ENCODE measurements at places on chromosomes 13 and 19.

DNA sequence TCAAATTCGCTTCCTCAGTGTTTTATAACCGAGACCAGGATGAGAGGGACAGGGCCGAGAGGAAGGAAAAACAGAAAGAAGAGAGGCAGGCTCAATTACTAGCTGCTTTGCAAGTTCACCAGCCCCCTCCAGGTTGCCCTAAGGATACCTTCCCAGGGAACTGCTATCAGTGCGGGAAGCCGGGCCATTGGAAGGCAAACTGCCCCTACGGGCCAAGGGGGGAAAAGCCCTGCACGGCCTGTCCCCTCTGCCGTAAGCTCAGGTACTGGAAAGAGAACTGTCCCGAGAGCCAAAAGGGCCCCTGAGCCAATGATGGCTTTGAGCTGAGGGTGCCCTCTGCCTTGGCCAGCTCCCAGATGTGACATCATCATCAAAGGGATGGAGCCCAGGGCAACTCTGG is 3.2 kb upstream of the ERVV-1 start:
- DNase-seq = no peak

GRCh38 chr19:4547303-4548237 is 7.7 kb upstream of the LRG1 start:
- peak; percentile 92 for DNase-seq

DNA sequence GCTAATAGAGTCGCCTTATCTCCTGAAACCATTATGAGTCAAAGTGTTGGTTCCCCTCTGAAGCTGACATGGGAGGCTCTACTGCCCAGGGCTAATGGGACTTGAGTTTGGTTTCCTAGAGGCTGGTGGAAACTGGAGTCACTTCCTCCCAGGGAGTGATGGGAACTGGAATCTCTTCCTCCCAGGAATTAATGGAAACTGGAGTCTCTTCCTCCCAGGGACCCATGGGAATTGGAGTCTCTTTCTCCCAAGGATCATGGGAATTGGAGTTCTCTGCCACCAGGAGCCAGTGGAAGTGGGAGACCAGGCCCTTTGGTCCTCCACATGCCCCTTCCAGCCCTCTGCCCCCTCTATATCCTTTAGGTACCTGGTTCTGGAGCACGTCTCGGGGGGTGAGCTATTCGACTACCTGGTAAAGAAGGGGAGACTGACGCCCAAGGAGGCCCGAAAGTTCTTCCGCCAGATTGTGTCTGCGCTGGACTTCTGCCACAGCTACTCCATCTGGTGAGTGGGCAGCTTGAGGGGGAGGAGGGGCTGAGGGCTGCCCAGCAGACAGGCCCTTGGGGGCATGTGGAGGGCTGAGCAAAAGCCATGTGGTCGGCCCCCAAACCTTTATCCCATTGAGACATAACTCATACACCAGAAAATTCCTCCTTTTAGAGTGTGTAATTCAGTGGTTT is 5.5 kb downstream of the BRSK1 start:
- no peak for DNase-seq

GRCh38 chr19:35828692-35829301 is 16.2 kb upstream of the PRODH2 start:
- no peak for DNase-seq

GRCh38 chr13:27440408-27440807 is 10.0 kb downstream of the MTIF3 start:
- no peak for DNase-seq

DNA sequence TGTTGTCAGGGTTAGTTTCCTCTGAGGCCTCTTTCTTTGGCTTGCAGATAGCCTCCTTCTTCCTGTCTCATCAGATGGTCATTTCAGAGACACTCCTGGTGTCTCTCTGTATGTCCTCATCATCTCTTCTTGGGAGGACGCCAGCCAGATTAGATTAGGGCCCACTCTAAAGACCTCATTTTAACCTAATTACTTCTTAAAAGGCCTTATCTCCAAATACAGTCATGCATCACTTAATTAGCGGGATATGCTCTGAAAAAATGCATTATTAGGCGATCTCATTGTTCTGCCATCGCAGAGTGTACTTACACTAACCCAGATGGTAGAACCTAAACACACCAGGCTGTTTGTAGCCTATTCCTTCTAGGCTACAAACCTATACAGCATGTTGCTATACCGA is 89.0 kb downstream of the CDK8 start:
- no peak for DNase-seq

DNA sequence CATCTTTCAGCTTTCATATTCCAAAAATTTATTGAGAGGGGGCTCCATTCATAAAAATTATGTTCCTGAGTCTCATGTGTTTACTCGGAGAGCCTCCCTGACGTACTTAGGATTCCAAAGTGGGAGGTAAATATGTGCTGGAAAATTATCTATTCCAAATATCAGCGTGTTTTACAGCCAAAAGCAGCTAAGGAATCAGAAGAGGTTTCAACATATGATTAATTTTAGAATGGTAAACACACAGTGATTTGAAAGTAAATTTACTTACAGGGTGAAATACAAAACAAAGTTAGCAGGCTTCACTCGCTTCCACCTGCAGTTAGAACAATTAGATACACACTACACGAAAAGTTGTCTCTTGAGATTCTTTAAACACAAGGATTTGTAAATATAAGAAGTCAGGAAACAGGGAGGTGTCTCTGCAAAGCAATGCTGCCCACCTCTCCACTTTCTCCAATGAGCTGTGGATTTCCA is 313.8 kb upstream of the NBEA start:
- DNase-seq = no peak

DNA sequence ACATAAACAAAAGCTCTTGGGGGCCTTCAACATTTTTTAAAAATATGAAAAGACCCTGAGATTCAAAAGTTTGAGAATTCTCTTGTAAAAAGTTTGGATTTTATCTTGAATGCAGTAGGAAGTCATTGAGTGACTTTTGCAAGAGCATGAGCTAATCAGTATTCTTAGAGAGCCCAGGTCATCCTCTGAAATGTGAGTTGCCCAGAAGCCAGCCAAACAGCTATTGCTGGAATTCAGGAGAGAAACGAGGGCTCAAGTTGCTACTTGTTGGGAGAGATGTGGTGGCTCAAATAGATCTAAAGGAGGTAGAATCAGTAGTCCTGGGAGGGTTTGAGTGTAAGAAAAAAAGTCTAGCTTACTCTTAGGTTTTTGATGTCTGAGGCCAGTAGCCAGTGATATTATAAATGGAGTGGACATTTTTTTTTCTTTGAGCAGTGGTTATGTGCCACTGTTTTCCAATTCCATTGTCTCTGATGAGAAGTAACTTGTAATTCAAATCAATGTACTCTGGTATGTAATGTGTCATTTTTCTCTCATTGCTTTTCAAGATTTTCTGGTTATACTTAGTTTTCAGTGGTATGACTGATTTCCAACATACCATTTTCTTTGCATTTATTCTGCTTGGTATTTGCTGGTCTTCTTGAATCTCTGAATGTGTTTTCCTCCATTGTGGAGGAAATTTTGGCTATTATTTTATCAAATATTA is 30.7 kb downstream of the LMO7 start:
- DNase-seq = no peak

- DNase-seq = peak; percentile 86
Measured at GRCh38 chr19:46404055-46404752, 9.2 kb downstream of the CCDC8 start.

Measured in chondrocyte (in vitro differentiated cells).